Activated CD4-positive, alpha-beta T cell treated with anti-CD3 and anti-CD28 coated beads for 24 hours (primary cell): ENCODE measurements at places on chromosomes 11 and 22.
A peak's percentile ranks its signal among the peaks of the same experiment; 100 is the strongest.

- DNase-seq = no peak
These were observed 8.3 kb upstream of the FOLR2 start for GRCh38 chr11:72208281-72208680.

GRCh38 chr11:17613983-17614382 is 66.9 kb downstream of the OTOG start:
- no peak for DNase-seq

GRCh38 chr11:124839128-124839971 is 25.9 kb upstream of the ROBO3 start:
- no peak for DNase-seq

DNA sequence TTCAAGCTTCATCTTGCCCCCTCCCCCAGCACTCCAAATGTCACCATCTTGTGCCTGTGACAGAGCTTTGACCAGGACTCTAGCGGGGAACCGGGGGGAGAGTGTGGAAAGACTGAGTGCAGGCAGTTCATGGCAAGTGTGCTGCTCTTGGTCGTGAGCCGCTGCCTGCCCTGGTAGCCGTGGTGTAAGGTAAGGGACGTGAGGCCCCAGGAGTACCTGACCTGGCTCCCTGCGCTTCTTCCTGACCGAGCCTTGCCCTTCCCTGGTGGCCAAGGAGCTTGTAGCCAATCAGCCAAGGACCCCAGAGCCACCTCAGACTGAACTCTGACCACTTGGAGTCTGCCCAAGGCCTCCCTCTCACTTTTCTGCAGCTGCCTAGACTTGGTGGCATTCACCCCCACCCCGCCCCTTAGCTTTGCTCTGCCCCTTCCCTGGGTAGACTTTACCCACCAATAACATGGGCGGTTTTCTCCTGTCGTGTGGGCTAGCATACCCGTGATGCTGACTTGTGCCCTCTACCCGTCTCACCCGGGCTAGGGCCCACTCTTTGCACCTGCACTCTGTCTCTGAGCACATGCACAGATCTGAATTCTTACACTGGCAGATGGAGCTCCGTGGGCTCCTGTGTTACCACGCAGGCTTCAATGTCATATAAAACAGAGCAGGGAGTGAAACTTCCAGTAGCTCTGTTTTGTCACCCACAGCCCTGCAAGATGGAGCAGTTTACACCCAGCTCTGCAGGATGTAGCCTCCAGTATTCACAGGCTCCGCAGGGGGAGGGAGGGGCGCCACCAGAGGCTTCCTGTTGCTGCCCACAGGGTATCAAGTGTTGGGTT is 1.5 kb downstream of the DGKZ start:
- DNase-seq = no peak

- DNase-seq = no peak
These were observed 228.9 kb downstream of the GUCY1A2 start for GRCh38 chr11:106789406-106789805.

GRCh38 chr11:2381494-2382128 is 4.5 kb downstream of the CD81 start:
- DNase-seq = no peak

GRCh38 chr11:2934611-2935239 is 5.5 kb upstream of the PHLDA2 start:
- DNase-seq = no peak

- DNase-seq = no peak
These were observed 144.1 kb upstream of the B3GAT1 start for GRCh38 chr11:134556186-134556585.

DNA sequence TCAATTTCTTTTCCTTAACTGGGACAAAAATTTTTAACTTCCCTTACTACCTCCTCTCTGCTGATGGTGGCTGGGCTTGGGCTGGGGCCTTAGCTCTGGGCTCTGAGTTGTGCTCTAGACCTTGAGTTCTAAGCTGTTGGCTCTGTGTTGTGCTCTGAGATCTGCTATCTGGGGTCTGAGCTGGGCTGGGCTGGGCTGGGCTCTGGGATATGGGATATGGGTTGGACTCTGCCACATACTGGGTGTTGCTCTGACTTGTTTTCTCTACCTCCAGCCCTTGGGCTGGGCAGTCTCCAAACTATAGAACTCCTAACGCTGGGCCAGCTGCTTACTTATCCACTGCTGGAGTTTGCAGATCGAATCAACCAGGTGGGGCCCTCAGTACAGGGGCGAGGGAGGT is 41.9 kb downstream of the DNHD1 start:
- no peak for DNase-seq

GRCh38 chr11:133163463-133164419 is 368.6 kb downstream of the OPCML start:
- DNase-seq = no peak

DNA sequence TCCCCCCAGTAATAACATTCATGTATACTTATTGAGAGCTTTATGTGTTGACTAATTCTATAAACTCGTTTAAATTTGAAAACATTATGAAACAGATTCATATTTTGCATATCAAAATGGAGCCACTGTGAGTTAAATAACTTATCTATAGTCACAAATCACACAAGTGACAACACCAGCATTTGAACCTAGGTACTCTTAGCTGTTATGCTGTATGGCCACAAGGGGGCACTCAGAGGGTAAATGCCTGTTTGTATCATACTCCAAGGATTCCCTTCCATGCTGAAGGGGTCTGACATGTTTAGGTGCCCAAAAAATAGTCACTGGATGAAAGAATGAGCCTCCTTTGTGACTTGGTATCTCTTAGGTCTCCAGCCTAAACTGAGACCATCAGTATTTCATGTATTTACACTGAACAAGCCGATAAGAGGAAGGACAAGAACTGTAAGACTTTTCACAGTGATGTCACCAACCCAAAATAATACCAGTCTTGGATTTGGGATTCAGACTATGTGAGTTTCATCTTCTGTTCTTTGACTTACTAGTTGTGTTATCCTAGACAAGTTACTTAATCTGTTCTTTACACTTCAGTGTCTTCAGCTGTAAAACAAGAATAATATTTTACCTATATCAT is 12.2 kb upstream of the OR52D1 start:
- DNase-seq = peak; percentile 5

DNA sequence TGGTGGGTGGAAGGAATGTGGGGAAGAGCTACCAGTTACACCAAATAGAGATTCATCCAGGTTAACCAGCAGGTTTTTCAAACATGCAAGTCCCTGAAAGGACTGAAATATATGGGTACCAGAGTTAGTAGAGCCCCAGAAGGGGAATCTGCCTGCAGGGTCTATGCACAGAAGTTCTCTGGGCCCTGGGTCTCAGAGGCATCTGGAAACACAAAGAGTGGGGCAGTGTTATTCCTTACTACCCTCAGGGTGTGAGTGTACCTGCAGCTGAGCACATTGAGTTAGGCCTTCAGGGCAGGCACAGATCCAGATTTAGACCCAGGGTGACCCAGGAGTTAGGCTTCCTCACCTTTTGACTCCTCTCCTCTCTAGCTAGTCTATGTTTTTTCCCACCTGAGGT is 43.9 kb upstream of the SWAP70 start:
- no peak for DNase-seq

GRCh38 chr11:101880222-101880621 is 34.6 kb upstream of the CEP126 start:
- no peak for DNase-seq

DNA sequence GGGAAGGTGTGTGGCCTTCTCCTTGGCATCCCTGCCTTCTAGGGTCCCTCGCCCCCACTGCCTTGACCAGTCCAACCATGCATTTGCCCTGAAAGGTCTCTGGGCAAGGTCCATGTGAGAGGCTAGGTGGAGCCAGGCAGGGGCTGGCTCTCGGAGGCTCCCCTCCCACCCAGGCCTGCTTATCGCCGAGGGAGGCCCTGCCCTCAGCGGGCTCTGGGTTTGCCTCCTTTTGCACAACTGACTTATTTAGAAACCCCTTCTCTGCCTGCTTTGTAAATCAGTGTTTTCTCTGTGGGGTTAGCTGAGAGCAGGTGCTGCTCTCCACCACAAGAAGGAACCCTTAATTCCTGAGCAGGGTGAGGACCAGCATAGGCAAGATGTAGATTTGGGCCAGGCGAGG is 47.7 kb downstream of the CD82 start:
- no peak for DNase-seq

DNA sequence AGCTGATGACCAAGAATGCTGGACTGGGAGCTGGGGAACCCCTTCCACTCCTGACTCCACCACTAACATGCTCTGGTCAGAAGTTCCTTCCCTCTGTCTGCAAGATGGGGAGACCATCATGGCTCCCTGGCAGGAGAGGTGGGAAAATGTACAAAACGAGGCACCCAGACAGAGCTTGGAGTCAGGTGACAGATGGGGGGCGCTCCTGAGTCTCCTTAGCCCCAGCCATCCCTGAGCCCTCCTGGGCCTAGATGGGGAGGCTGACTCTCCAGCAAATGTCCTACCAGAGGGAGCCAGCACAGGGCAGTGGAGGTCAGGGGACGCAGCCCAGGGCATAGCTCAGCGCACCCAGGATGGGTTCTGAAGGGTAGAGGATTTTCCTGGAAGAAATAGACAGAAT is 20.0 kb downstream of the KCNJ4 start:
- DNase-seq = no peak

- no peak for DNase-seq
These were observed 236.3 kb downstream of the KIRREL3 start for GRCh38 chr11:126764231-126764630.

- DNase-seq = no peak
These were observed 170.8 kb downstream of the MN1 start for GRCh38 chr22:27630754-27631153.

- no peak for DNase-seq
These were observed 52.4 kb downstream of the AHNAK start for GRCh38 chr11:62494246-62494645.

- DNase-seq = no peak
These were observed 9.1 kb upstream of the OR10D3 start for GRCh38 chr11:124174001-124174583.

- DNase-seq = no peak
These were observed 155.1 kb upstream of the SOX6 start for GRCh38 chr11:16511116-16512114.

DNA sequence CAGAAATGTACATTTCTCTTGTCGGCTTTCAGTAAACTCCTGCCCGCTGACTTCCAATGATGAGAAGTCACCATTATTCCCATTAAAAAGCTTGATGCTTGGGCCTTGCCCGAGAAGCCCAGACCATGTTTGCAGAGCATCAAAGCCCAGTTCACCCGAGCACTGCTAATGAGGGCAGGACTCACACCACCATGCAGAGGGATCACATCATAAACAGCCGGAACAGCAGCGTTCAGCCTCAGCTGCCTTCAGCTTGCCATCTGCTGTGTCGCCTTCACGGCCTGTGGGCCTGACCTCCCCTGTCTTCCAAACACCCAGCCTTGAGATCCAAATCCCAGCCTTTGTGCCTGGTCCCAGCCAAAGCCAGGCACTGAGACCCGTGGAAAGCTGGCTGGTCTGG is 105.4 kb upstream of the CSNK2A3 start:
- no peak for DNase-seq

GRCh38 chr11:117972044-117972443 is 14.2 kb upstream of the IL10RA start:
- DNase-seq = no peak

DNA sequence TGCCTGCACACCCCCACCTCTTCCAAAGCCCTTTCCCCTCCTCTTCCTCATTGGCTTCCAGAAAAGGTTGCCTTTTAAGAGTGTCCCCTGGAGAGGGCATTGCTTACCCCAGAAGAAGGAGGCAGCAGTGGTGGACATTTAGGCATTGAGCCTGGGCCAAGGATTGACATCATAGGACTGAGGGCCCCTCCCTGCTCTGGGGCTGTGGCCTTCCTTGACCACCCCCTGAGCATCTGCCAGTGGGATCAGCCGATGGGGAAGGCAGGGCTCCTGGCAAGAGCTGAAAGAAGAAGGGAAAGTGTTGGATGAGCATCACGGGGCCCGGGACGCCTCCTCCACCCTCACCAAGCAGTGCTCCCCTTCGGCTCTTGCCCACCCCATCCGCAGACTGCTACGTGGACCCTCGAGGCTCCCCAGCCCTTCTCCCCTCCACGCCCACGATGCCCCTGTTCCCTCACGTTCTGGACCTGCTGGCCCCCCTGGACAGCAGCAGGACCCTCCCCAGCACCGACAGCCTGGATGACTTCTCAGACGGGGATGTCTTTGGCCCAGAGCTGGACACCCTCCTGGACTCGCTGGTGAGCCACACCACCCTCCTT is 37.4 kb downstream of the ZC3H7B start:
- no peak for DNase-seq

DNA sequence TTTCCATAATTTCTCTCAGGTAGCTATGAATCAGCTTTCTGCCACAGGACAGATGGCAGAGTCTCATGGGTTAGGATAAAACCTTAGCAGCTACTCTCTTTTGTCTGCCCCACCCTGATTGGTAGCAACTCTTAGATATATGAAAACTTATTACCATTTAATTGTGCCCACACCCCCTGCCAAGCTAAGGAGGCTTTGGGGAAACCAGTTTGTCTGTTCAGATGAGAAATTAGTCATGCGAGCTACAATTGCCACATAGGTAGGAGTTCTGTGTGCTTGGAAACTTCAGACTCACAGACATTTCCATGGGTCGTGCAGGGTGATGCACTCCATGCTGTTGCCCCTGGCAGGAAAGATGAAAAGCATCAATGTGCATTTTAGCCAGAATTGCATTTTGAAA is 39.9 kb downstream of the CD44 start:
- DNase-seq = no peak
